ENCODE measurements at places on chromosomes 7 and 10.

GRCh38 chr7:88457320-88457719 is 150.6 kb upstream of the STEAP4 start:
- DNase-seq, result no peak

GRCh38 chr10:95664543-95664942 is 8.0 kb upstream of the ALDH18A1 start:
- no peak for DNase-seq

GRCh38 chr10:118045158-118045836 is 1.4 kb downstream of the RAB11FIP2 start:
- DNase-seq, result no peak

- no peak for DNase-seq
Observed at GRCh38 chr7:12754179-12754578, 66.7 kb downstream of the ARL4A start.

DNA sequence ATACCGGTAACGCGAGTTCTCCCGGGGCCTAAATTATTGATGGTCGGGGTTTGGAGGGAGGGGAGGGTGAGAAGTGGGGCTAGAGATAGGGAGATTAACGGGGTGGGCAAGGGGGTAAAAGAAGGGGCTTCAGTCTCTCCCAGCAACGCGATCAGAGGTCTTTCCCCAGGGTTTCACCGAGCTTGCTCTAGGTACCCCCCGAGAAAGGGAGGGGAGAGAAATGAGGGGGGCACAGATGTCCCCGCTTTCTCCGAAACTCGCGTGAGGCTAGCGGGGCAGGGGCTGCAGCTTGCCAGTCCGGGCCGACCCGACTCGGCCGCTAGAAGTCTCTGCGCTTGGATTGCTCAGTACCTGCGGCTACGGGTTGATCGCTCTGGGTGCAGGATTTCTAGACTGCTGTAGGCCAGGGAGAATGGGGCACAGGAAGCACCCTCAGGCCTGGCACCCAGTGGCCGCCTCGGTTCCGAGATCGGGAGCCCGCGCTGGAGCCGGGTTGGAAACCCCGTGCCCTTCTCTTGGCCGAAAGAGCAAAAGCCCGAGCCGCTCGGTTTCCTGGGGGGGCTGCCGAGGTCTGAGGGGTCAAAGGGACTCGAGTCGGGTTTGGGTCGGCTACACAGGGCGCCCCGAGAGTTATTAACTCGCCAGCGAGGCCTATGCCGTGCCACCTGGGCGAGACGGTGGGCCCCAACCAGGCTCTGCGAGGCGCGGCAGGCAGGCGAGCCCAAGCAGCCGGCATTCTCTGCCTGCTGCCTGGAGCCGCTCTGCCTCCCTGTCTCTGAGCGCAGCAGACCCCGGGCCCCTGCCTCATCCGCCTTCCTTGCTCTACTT is 3.1 kb downstream of the PAX2 start:
- DNase-seq, result no peak

Measured in NCI-H187 treated with DMSO at 0.1 percent for 48 hours (cell line).